ENCODE measurements at places on chromosomes 16 and 17.
A peak's percentile ranks its signal among the peaks of the same experiment; 100 is the strongest.

DNA sequence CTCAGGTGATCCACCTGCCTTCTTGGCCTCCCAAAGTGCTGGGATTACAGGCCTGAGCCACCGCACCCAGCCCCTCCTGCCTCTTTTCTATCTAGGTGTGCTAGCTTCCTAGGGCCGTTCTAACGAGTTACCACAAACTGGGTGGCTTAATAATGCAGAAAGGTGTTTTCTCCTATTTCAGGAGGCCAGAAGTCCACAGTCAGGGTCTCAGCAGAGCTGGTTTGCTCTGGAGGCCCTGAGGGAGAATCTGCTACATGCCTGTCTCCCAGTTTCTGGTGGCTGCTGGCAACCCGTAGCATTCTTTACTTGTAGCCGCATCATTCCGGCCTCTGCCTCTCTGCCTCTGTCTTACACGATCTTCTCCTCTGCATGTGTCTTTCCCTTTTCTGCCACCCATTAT is 89.2 kb downstream of the NTN1 start:
- DNase-seq = no peak

GRCh38 chr17:58301504-58302150 is 20.9 kb upstream of the MPO start:
- no peak for DNase-seq

- peak; percentile 84 for DNase-seq
Measured at GRCh38 chr17:78289802-78290363, 58.5 kb downstream of the TMEM235 start.

- DNase-seq = no peak
Measured at GRCh38 chr17:32208436-32208835, 57.2 kb upstream of the RHBDL3 start.

- no peak for DNase-seq
Measured at GRCh38 chr16:67249178-67250044, 632 bp downstream of the SLC9A5 start.

GRCh38 chr16:85086347-85087291 is 25.7 kb downstream of the CIBAR2 start:
- DNase-seq = peak; percentile 74

DNA sequence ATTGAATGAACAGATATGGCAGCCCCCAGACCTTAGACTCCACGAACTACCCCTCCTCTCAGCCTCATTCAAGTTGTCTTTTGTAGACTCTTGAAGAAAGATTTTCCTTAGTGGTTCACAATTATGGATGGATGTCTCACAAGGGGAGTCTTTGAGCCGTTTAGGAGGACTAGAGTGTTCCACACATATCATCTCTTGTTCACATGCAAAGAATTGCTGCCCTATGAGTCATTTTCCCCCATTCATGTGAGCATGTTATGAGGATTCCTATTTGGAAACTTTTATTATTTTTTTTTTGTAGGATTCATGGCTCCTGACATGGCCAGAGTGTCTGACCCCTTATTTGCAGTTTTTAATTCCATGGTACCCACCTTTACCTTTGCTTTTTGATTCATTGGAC is 237.1 kb downstream of the SHISA9 start:
- DNase-seq = no peak

GRCh38 chr16:27319257-27319965 is 5.6 kb downstream of the IL4R start:
- no peak for DNase-seq

GRCh38 chr16:75789237-75789636 is 62.9 kb upstream of the CPHXL start:
- DNase-seq = peak; percentile 30

GRCh38 chr16:66563574-66564334 is 2.5 kb upstream of the CMTM1 start:
- DNase-seq = no peak

DNA sequence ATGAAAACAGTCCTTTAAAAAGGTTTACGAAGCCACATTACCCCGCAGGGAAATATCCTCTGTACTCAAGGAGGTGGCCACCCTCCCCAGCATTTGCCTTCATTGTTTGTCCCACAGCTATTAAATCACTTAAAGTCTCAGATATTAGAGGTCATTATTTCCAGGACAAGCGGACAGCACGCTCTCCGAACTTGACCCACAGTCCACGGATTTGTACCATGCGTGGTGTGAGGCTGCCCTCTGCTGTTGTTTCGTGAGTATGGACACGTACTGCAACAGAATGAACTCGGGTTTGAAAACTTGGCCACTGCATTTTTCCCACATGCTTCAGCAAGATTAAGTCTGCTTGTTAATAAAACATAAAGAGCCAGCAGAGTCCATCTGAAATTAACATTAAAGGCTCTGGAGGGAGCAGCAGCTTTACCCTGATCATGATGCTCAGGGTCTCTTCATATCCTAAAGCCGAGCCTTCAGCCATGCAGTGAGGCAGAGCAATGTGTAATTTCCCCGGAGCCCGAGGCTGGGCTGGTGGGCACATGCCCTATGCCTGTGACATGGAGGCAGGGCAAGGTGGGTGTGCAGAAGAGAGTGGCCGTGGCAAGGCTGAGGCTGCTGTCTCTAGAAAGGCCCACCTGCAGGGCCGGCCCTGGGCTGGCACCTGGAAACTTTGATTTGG is 19.7 kb downstream of the MEAK7 start:
- no peak for DNase-seq

GRCh38 chr16:63720848-63721247 is 1401.0 kb downstream of the CDH11 start:
- no peak for DNase-seq

- DNase-seq = no peak
Measured at GRCh38 chr17:74417178-74418045, 14.5 kb upstream of the GPRC5C start.

DNA sequence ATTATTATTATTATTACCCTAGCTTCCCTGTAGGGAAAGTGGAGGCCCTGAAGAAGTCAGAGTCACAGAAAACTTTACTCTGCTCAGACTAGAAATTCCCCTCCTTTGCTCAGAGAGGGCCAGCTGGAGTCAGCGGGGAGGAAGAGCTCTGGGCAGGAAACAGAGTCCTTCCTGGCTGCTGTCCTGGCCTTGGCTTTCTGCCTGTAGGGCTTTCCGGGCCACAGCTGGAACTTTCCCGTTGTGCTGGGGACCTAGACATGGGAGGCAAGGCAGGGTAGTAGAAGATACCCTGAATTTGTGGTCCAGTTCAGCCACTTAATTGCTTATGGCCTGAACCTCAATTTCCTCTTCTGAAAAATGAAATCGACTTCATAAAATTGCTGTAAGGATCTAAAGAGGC is 14.0 kb upstream of the CCL2 start:
- DNase-seq = no peak

DNA sequence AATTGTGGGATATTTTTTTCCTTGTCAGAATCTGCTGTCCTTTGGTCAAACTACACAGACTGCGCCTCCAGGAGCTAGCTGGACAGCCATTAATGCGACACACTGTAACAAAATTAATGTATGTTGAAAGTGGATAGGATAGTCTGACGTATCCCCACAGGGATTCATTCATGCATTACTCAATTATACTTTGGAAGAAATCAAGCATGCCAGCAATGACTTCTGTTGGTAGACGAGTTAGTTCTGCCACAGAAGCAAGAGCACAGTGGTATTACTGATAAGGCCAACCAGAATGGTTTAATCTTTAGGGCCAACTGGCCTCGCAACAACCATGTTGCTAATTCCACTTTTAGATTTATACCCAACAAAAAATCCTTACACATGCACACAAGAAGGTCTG is 106.4 kb upstream of the TOB1 start:
- DNase-seq = no peak

GRCh38 chr17:70510288-70510687 is 341.0 kb downstream of the KCNJ2 start:
- DNase-seq = no peak

DNA sequence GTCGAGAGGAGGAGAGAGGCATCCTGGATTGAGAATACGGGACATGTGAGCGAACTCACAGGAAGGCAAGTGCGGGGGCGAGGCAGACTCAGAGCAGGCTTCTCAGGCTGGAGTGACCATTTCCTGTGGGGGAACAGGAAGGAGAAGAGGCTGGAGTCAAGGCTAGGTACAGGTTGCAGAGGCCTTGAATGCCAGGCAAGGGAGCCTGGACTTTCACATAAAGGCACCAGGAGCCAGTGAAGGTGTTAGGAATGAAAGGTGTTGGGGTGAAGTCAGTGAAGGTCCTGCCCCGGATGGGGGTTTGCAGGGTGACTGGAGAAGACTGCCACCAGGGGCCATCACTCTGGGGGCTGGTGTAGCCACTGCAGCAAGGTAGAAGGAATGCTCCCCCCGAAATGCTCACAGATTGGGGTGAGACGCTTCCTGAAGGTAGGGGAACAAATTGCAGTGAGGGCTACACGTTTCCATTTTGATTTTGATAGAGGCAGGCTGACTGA is 5.3 kb upstream of the GPRC5C start:
- DNase-seq = no peak

DNA sequence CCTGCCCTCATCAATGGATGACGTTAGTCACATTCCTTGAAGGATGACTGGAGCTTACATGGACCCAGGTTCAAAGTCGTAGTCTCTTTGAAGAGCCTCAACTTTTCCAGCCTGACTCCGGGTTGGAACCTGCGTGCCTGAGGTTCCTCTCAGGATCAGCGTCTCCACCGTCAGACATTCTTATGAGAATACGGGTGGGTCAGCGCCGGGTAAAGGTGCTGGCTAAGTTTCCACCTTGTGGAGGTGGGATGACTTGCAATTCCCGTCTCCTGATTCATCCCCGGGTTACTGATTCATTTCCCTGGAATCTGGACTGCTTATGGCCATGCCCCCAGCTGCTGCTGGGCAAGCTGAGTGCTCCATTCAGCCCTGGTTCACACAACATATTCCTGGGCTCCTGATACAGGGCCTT is 38.9 kb upstream of the CMIP start:
- DNase-seq = no peak

GRCh38 chr16:80317599-80318037 is 223.2 kb upstream of the DYNLRB2 start:
- no peak for DNase-seq

DNA sequence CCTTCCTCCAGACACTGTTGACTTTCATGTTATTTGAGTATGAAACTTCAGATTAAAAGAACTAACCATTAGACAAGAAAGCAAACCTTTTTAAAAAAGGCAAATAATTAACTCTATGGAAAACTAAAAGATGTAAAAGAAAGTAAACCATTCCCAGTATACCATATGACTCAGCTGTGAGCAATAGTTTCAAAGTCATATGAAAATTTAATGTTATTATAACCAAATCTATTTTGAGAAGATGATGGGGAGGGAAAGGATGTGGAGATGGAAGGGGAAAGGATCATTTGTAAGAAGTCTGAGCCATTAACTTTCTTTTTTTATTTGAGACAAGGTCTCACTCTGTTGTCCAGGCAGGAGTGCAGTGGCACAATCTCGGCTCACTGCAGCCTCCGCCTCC is 131.8 kb downstream of the IRX5 start:
- no peak for DNase-seq

- DNase-seq = no peak
Measured at GRCh38 chr17:83179374-83179773, 100.0 kb downstream of the METRNL start.

GRCh38 chr16:13109171-13109570 is 207.8 kb downstream of the SHISA9 start:
- DNase-seq = no peak

- DNase-seq = no peak
Measured at GRCh38 chr16:78597809-78598570, 498.5 kb downstream of the WWOX start.

- DNase-seq = no peak
Measured at GRCh38 chr16:87310610-87311009, 6.6 kb downstream of the C16orf95 start.

DNA sequence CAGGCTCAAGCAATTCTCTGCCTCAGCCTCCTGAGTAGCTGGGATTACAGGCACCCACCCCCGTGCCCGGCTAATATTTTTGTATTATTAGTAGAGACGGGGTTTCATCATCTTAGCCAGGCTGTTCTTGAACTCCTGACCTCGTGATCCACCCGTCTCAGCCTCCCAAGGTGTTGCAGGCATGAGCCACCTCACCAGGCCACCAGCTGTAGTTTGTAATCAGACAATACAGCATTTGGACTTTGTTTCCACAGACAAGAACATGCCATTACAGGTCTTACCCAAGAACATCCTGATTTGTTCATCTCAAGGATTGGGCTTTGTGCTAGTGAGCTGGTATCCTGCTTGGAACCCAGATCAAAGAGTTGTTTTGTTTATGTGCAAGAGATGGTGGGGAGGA is 30.1 kb downstream of the C17orf100 start:
- no peak for DNase-seq

DNA sequence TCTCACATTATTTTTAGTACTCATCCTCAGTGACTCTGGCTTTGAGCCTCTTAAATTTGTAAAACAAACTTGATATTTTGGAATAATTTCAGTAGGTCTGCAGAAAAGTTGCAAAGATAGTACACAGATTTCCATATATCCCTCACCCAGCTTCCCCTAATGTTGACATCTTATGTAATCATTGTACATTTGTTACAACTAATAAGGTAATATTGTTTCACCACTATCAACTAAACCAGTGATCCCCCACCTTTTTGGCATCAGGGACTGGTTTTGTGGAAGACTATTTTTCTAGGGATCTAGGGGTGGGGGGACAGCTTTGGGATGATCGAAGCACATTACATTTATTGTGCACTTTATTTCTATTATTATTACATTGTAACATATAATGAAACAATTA is 391.2 kb downstream of the CA10 start:
- DNase-seq = no peak

- DNase-seq = peak; percentile 18
Measured at GRCh38 chr17:82734987-82735866, at the start of gene FN3K. Gene FN3K, plus strand, starts transcription at chr17:82735615. Its CDS starts 22 bp downstream, at chr17:82735637.

- no peak for DNase-seq
Measured at GRCh38 chr17:39627047-39627711, 427 bp downstream of the PPP1R1B start.

DNA sequence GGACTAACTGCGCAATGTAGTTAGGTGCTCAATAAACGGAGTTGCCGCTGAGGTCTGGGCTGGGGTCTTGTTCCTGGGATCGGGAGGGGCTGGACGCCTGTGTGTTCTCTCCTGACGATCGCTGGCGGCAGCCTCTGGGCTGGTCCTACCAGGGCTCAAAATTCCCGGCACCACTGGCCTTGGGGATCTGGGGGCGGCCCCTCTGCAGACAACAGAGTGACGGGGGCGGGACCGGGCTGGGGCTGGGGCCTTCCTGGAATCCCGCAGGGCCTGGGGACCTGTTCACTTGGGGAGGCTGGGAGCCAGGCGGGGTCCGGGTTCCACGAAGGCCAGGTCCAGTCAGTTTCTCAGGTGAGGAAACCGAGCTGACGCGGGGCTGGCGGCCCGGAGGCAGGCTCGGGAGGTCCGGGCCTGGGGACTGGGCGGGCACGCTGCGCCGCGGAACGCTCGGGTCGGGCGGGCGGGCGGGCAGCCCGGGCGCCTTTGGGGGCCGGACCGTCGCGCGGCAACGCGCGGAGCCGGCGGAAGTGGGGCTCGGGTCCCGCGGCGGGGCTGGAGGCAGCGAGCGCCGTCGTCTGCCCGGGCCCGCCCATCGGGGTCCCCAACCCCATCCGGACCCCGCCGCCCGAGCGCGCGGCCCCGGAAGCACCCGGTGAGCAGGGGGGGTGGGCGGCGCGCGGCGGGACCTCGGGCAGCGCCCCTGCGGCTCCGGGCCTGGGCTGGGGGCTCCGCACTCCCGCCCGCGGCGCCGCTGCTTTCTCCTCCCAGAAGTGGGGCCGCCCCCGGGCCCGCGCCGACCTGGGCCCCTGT is at the start of gene PIGQ:
Gene PIGQ, plus strand, starts transcription at position 524 of the 810 bp plus-strand sequence. CDS start 4,107 bp downstream, outside the sequence.
- DNase-seq = peak; percentile 55

- no peak for DNase-seq
Measured at GRCh38 chr17:57532966-57533365, 212.1 kb downstream of the CCDC182 start.

Measured in CD4-positive, alpha-beta T cell treated with Interleukin-6 at 100 ng/mL for 8 hours (primary cell).